ENCODE measurements at places on chromosomes 2 and 18.
A peak's percentile ranks its signal among the peaks of the same experiment; 100 is the strongest.

- no peak for DNase-seq
Measured at GRCh38 chr2:216664593-216665034, 30.7 kb downstream of the IGFBP5 start.

DNA sequence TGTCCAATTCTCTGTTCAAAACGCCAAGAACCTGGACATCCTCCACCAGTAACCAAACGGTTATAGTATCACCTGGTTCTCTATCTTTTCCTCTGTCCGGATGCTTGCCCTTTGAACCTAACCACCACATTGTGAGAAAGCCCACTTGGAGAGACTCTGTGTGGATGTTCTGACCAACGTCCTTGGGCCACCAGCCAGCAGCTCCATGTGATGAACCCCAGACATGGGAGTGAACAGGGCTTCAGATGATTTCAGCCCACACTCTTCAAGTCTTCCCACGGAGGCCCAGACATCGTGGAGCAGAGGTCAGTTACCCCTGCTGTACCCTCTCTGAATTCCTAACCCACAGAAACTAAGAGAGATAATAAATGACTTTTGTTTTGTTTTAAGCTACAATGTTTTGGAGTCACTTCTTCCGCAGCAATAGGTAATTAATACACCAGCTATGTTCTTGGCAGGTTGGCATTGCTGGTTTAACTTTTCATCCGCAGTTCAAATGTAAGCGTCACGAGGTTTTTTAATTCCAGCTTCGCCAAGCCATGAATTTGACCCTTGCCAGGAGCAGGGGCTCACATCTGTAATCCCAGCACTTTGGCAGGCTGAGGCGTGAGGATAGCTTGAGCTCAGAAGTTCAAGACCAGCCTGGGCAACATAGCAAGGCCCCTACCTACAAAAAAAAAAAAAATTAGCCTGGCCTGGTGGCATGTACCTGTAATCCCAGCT is 36.1 kb upstream of the ZNF532 start:
- DNase-seq, result no peak

DNA sequence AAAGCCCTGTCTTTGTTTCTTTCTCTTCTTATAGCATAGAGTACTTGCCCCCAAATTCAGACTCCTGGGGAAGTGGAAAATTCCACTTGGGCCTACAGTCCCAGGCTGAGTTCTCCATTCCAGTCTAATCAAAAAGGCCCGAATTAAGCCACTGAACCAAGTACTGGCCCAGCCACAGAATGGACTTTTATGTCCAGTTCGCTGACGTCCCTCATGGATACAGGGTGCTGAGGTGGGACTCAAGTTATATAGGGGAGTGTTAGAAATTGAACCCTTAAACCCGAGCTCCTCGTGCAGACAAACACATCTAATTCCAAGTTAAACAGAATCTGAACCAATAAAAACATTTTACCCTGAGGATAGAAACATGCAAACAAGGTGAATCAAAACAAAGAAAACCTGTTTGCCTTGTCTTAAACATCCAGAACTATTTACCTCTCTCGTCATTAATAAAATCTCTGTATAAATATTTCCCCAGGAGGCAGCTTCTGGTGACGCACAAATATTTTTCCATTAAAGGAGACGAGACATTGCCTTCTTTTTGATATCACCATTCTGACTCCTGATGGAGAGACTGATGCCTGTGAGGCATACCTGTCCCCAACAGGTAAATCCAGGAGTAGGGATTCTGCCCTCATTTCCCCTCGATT is 136.8 kb upstream of the ARL4C start:
- DNase-seq, result no peak

- no peak for DNase-seq
Measured at GRCh38 chr2:113157118-113157896, 16.5 kb upstream of the PSD4 start.

- no peak for DNase-seq
Measured at GRCh38 chr2:18412980-18413675, 147.3 kb downstream of the RDH14 start.

- DNase-seq, result no peak
Measured at GRCh38 chr18:59835605-59836379, 64.0 kb upstream of the PMAIP1 start.

GRCh38 chr2:130345611-130346010 is 2.9 kb downstream of the IMP4 start:
- DNase-seq, result no peak

GRCh38 chr2:44441200-44441599 is 79.5 kb downstream of the CAMKMT start:
- DNase-seq, result no peak

DNA sequence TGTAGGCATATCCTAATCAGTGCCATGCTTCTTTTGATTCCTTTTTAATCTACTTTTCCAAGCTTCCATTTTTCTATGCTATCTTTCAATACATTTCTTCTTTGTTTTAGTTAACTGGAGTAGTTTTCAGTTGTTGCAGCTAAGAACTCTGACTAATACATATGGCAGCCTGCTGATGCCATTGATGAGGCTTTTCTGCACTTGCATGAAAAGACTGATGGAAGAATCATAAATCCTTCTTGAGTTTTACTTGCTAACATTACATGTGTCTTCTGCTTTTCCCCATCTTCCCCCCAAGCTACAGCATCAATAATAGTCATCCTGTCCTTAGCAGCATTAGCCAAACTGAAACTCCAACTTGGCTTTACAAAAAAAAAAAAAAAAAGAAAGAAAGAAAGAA is 203.3 kb downstream of the LRP1B start:
- DNase-seq, result no peak

- DNase-seq, result no peak
Measured at GRCh38 chr2:60739156-60739555, 16.9 kb upstream of the PAPOLG start.

DNA sequence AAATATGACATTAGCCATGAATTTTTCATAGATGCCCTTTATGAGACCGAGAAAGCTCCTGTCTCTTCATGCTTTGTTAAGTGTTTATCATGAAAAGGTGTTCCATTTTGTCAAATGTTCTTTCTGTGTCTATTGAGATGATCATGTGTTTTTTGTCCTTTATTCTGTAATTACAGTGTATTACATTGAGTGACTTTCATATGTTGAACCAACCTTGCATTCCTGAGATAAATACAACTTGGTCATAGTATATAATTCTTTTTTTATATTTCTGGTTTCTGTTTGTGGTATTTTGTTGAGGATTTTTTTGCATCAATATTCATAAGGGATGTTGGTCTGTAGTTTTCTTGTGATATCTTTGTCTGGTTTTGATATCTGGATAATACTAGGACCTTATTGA is 52.9 kb upstream of the HPCAL1 start:
- DNase-seq, result no peak

DNA sequence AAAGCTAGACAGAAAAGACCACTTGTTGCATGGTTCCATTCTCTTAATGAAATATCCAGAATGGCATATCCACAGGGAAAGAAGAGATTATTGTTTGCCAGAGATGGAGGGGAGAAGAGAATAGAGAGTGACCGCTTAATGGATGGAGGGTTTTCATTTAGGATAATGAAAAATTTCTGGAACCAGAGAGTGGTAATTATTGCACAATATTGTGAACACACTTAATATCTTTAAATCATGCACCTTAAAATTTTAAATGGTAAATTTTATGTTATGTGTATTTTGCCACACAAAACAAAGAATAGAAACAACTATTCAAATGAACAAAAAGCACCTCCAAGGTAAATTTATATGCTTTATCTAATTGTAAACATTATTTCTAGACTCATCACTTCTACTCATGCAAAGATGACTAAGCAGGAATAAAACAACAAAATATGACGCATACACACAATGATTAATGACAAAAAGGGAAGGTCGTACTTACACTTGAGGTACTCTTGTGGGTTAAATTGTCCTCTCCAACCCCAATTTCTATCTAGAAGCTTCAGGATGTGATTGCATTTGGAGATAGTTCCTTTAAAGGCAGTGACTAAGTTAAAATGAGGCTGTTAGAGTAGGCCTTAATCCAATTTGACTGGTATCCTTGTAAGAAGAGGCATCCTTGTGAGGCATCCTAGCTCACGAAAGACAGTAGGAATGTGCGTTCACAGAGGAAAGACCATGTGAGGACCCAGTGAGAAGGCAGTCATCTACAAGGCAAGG is 18.7 kb upstream of the DHRS9 start:
- DNase-seq, result no peak

GRCh38 chr2:43041661-43042360 is 184.6 kb downstream of the ZFP36L2 start:
- DNase-seq, result peak; percentile 89

- DNase-seq, result no peak
Measured at GRCh38 chr18:79630281-79631095, 49.1 kb upstream of the CTDP1 start.

DNA sequence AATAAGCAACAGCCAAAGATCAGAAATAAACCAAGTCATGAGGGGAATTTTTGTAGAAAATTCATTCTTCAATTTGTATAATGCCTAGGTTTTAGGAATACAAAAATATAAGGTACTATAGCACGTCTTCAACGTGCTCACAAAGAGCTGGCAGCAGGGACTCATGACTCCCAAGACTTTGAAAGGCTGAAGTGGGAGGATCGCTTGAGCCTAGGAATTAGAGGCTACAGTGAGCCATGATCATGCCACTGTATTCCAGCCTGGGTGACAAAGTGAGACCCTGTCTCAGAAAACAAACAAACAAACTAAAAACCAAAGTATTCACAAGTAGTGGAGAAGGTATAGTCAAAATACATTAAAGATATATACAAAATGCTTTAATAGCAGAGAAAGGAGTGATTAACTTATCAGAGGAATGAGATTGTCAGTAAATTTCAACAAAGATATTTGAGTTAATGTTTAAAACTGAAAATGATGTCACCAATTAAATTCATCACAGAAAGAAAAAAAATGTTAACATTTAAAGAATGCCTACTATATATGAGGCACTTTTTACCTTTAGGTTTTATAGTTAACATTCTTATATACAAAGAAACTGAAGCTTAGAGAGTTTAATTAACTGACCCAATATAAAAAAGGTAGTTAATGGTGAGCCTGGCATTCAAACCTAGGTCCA is 3.2 kb downstream of the WDR33 start:
- DNase-seq, result no peak

- DNase-seq, result no peak
Measured at GRCh38 chr18:21745231-21745630, 4.6 kb downstream of the MIB1 start.

DNA sequence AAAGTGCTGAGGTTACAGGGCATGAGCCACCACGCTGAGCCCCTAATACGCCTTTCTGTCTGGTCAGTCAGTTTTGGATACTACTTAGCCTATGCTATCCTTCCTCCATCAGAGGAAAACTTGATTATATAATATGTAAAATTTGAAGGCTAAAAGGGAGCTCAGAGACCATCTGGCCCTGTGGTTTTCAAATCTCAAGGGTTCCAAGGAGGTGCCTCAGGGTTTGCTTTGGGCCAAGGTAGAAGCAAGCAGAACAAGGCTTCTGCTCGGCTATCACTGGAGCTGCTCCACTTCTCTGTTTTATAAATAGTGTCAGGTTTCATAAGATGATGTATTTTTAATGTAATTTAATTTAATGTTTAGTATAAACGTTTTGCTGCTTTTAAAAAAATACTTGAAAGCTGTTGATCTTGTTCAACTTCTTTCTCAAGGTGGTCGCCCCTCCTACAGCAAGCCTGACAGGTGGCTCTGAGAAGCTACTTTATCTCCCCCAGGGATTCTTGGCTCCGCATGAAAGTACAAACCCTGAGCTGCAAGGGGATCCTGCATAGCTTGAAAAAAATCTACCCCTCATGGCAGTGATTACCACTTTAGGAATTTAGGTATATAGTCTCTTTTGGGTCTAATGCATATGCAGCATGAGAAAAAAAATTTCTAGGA is 290.3 kb downstream of the CNTNAP5 start:
- DNase-seq, result no peak

DNA sequence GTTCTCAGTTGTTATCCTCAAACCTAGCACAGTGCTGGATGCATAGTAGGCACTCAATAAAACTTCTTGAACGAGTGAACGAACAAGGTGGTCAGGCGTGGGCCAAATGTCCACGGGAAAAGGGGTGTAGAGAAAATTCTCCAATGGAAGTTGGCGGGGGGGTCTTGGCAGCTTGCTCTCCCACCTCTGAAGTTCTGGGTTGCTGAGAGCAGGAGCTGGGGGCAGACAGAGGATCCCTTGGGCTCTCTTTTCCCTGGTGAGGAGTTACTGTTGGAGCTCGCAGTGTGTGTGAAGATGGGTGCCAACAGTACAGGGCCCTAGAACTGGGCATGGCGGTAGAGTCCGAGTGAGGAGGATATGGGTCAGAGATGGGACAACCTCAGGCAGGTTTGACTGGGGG is 2.3 kb upstream of the CRYBA2 start:
- no peak for DNase-seq

DNA sequence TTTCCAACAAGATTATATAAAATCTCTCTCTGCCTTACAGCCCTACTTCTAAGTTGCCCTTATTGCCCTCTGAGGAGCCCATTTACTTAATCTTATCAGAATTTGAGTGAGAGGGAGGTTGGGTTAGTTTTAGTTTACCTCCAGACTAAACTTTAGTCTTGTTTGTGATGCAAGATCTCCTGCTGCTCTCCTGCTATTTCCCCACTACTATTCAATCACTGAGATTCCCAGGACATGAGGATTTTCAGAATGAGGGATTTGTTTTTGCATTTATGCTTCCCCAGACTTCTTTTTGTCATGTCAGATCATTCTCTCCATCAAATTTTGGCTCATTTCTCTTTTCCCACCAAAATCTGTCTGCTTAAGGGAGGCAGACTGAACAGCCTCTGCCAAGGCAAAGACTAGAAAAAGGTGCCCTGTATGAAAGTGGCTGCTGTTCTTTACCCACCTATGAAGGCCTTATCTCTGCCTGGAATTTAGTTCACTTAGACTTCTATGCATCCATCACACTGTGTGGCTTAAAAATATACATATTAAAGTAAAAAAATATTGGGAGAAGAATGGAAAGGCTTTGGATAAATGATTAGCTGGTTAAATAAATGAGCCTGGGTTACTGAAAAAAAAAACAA is 401.3 kb downstream of the PID1 start:
- no peak for DNase-seq

GRCh38 chr2:152493945-152494528 is 159.1 kb downstream of the FMNL2 start:
- DNase-seq, result no peak
